Heart right ventricle (tissue), 16 donors: ENCODE measurements at places on chromosomes 16 and 17.
A peak's percentile ranks its signal among the peaks of the same experiment; 100 is the strongest.

DNA sequence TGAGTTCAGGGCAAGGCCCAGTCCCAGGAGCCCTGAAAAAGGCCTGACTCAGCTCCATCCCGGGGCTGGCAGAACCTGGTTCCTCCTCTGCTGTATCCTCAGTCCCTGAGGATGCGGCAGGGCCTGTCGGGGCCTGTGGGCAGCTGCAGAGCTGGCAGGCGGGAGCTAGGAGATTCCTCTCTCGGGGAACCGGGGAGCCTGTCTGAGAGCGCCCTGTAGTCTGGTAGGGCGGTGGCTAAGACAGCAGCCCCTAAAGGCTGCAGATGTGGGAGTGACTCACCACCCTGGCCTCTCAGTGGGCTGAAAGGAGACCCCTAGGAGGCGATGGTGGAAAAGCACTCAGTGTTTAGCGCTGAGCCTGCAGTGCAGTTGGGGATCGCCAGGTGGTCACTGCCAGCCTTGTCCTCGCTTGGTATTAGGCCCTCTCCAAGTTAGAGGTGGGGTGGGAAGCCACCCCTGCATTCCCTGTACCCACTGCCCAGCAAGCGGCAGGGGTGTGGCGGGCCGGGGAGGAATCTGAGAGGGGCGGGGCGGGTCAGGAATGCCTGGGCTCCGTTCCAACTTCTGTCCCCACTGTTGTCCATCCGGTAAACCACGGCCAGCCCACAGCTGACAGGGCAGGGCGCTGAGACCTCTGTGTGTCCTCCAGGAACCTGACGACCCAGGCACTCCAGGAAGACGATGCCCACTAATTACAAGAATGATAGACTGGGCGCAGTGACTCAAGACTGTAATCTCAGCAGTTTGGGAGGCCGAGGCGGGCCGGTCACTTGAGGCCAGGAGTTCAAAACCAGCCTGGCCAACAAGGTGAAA is 29.5 kb upstream of the CDH1 start:
- DNase-seq, result peak; percentile 28

DNA sequence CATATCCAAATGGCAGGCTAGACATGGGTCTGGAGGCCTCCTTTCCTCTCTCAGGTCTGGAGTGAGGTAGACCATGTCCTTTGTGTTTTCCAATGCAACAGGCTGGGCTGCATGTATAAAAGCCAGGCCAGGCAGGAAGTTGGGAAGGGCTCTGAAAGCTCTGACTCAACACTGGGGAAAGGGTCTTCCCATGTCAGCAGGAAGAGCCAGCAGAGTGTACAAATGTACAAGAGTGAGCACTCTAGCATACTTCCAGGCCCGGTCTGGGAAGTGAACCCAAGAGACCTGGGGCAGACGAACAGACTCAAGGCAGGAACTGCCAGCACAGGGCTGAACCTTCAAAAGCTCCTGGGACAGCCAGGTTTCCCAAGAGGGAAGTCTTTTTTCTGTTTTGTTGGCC is 7.0 kb downstream of the ATPAF2 start:
- DNase-seq, result no peak

DNA sequence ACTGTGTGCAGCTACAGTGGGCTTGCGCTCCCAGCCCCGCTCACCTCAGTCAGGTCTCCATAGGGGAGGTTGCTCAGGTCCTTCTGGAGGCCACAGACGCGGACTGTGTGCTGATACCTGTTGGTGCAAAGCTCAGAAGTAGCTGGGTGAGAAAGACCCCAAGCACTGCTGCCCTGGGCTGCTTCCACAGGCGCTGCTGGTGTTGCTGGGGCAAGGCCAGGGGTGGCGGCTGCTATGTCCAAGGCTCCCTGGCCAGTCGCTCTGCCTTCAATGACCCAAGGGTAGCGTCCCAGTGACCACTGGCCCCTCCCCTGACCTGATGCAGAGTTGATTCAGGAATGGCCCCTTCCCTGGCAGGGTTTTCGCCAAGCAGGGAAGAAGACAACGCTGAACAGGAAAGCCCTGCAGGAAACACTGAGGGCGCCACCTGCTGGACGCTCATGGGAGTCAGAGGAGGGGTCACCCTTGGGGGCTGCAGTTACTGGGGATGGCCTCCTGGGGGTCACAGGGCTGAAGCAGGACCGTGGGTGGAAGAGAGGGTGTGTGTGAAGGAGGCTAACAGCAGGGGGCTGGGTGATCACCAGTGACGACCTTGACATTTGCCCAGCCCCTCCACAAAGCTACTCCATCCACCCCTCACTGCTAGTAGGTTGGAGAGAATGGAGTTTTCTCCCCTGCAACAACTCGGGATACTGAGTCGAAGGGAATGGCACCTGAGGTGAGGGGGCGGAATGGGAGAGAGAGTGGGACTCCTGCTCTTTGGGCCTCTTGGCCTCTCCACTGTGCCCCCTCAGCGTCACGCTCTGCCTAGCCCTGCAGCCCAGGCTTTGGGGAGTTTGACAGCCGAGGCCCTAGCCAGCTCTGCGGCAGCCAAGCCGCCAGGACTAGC is 38.3 kb downstream of the ABCC12 start:
- DNase-seq, result peak; percentile 29

DNA sequence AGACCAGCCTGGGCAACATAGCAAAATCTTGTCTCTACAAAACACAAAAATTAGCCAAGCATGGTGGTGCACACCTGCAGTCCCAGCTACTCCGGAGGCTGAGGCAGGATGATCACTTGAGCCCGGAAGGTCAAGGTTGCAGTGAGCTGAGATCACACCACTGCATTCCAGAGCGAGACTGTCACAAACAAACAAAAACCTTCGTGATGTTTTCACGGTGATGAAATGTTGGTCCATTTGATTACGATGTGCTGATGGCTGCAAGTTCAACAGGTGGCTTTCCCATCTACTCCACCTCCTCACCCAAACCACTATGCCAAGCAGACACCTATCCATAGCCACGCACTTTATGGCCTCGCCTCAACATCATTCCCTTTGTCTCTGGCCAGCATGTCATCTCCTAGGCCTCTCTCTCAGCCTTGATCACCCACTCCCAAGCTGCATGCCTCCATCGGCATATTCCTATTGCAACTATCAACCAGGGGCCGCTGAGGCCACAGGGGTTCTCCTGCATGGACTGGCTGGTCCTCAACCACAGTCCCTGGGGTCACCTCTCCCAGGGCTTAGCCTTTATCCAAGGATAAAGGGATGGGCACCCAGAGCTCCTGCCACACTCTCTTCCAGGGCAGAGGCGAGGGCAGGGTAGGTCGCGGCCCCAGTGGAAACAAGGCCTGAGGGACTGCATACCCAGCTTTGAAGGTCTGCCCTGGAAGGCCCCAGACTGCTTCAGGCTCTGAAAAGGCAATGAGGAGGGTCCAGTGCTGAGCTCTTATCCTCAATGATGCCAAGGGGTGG is 17.1 kb upstream of the ALOX15B start:
- DNase-seq, result no peak

GRCh38 chr17:76331083-76331482 is 22.6 kb downstream of the PRPSAP1 start:
- no peak for DNase-seq

DNA sequence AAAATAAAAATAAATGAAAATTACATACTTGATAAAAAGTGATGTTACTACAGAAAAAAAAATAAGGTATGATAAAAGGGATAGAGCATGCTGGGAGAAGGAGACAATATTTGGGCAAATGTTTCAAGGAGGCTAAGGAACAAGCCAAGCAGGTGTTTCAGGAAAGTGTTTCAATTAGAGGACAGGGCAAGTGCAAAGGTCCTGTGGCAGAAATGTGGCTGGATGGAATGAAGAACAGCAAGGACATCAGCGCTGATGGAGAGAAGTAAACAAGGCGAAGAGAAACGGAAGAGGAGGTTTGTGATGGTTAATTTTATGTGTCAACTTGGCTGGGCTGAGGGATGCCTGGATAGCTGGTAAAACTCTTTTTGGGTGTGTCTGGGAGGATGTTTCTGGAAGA is 331.2 kb upstream of the C16orf82 start:
- DNase-seq, result no peak

GRCh38 chr17:57391076-57391825 is 134.9 kb downstream of the MSI2 start:
- no peak for DNase-seq

- DNase-seq, result no peak
Observed at GRCh38 chr17:5391678-5392077, 27.8 kb downstream of the NUP88 start.

GRCh38 chr16:49341706-49342105 is 31.9 kb upstream of the C16orf78 start:
- DNase-seq, result no peak

DNA sequence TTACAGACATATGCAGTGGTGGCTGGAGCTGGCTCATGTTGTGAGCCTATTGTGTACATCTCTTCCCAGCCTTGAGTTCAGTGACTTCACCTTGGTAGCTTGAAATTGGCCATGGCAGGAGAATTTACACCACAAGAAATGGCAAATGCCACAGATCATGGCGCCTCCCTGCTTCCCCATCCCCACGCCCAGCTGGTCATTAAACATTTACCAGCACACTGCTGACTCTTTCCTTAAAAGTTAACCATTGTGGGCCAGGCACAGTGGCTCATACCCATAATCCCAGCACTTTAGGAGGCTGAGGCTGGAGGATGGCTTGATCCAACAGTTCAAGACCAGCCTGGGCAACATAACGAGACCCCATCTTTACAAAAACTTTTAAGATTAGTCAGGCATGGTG is 22.6 kb upstream of the ITGB4 start:
- DNase-seq, result no peak

GRCh38 chr17:1494736-1495253 is 2.3 kb upstream of the MYO1C start:
- no peak for DNase-seq

GRCh38 chr17:50956750-50957523 is 90.8 kb upstream of the TOB1 start:
- DNase-seq, result peak; percentile 67

- peak; percentile 83 for DNase-seq
Observed at GRCh38 chr17:80008383-80008840, 27.3 kb downstream of the TBC1D16 start.

GRCh38 chr16:67504031-67505021 is 21.0 kb upstream of the AGRP start:
- DNase-seq, result peak; percentile 54

DNA sequence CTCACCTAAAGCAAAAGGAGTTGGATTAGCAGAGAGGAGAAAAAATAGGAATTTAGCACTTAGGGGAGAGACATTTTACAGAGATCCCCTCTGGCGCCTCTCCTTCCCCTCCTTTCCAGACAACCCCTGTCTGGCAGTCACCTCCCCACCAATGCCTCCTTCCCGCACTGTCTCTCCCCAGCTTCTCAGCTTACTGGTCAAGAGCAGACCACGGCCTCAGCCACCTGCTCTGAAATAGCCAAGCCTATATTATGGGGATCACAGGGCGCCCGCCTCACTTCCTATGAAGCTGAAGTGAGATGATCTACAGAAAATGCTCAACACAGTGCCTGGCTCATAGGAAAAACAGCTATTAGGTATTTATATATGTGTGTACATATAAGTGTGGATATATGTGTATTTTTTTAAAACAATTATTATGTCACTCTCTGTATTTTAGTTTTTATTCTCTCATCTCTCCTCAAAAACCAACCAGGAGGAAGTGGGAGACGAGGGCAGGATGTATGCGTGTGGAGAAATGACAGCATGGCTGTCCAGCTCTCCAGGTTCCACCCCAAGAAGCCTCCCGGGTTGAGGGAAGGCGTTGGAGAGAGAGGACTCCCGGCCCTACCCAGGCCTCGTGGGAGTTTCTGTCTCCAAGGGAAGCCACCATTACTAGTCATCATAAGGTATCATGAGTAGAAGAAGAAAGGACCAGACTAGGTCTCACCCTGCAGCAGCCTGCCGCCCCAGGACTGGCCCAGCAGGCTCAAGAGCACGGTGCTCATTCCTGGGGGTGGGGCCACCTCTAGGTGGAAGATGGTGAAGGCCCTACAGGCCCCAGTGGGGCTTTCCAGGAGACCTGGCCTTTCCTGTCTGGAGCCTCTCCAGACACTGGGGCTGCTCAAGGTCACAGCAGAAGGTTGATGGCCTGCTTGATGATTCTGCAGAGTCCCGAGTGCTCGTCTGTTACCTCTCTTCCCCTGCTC is 27.2 kb downstream of the MAP3K14 start:
- DNase-seq, result no peak

GRCh38 chr17:18925187-18925586 is 26.8 kb upstream of the SLC5A10 start:
- DNase-seq, result no peak

DNA sequence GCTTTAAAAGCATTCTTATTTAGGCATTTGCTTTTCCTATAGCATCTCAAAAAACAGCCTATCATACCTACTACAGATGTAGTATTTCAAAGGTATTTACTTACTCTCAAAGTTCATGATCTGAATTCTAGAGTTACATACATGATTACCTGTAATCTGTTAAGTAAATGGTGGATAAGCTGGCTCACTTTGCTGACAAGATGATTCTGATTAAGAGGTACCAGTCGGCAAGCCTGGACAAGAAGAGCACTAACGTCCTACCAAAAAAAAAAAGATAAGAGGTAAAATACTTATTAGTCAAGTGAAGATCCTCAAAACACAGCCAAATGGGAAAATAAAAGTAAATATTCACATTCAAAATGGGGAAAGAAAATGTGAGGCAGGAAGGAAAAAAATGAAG is 2.7 kb downstream of the HEATR6 start:
- no peak for DNase-seq

DNA sequence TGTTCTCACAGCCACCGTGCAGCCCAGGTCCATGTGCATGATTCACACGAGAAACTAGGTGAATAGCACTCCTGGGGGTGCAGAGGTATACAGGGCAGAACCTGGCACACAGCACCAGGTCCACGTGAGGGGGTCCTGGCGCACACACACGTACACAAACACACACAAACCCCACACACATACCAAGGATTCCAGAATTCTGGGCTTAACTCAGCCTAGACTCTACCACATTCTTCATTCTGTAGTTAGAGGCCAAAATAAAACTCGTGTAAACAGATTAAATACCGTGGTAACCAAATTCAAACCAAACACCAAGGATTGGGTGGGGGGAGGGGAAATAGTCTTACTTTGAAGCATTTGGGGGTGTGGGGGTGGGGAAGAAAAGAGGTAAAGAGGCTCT is 58.5 kb downstream of the XYLT1 start:
- no peak for DNase-seq

- no peak for DNase-seq
Observed at GRCh38 chr16:83335076-83335475, 472.7 kb upstream of the HSBP1 start.

DNA sequence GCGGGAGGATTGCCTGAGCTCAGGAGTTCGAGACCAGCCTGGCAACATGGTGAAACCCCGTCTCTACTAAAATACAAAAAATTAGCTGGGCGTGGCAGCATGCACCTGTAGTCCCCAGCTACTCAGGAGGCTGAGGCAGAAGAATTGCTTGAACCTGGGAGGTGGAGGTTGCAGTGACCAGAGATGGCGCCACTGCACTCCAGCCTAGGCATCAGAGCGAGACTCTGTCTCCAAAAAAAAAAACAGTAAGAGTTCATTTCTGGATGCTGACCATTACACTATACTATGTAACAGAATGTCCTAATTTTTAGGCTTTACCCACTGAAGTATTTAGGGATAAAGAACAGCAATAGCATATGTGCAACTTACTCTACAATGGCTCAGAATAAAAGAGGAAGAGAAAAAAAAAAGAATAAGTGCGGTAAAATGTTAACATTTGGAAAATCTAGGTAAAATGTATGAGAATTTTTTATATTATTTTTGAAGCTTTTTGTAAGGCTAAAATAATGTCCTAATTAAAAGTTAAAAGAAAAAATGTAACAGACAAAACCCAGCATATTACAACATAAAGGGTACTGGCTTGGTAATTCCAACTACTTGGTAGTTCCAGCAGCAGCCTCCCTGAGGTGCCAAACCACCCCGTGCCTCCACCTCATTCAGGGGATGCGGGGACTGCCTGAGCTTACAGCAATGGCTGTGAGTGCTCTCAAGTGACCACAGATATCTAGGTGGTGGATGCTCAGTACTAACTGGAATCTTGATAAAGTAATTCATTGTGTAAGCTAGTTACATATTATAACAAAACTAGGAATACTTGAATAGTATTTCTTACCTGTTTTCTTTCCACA is 10.9 kb downstream of the COPS3 start:
- no peak for DNase-seq
